Stimulated activated memory B cell treated with anti-CD40 and anti-IgM and Interleukin-4, amounts not matched to agents 10 μg/mL and 1 μg/mL and 100 μg/mL, for 72 hours (primary cell): ENCODE measurements at places on chromosomes 6 and 20.
A peak's percentile ranks its signal among the peaks of the same experiment; 100 is the strongest.

GRCh38 chr20:43318755-43319297 is 129.1 kb upstream of the PTPRT start:
- no peak for ATAC-seq

GRCh38 chr20:38215194-38216182 is 45.0 kb downstream of the KIAA1755 start:
- no peak for ATAC-seq

- ATAC-seq: peak; percentile 73
Observed at GRCh38 chr6:148464319-148465010, 121.8 kb downstream of the SASH1 start.

DNA sequence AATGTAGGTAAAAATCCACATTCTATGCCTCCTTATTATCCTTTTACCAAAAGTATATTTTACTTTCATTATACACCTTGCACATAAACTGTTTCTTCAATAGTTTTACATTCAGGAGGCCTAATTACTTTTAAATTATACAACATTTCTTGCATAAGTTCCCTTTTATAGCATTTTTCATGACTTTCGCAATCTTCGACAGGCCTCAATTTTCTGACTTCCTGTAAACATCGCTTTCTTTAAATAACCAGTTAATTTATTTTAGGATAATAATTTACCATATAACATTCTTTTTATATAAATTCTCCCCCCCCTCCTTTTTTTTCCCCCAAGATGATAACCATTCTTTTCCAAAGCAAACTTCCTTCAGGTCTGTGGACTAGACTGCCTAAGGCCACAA is 9.2 kb downstream of the SLC35A1 start:
- ATAC-seq: no peak
